Activated T-cell treated with anti-CD3 and anti-CD28 coated beads for 1 hour (primary cell): ENCODE measurements at places on chromosomes 5 and 9.

GRCh38 chr5:95007921-95008597, 276.8 kb downstream of the MCTP1 start:
- no peak for DNase-seq

- DNase-seq: no peak
Measured at GRCh38 chr9:128142061-128142460, 7.2 kb upstream of the LCN2 start.

DNA sequence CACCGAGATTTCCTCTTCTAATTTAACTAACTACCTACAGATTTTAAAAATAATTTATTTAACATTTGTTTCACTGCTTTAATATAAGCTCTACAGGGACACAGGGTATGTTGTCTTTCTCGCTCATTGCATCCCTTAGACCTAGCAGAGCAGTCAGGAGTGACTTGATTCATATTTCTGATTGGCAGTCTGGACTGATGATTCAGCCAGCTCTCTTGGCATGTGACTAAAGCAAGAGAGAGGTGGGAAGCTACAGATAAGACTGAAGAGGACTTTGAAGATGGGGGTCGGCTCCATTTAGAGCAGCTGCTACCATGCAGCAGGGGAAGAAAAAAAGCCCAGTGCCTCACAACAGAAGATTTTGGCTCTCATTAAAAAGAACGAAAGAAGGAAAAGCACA, 173.4 kb upstream of the STK32A start:
- DNase-seq: no peak

- no peak for DNase-seq
Measured at GRCh38 chr9:93297659-93298497, 113.9 kb downstream of the WNK2 start.

- no peak for DNase-seq
Measured at GRCh38 chr9:21994556-21995005, at the start of gene CDKN2B-AS1. Gene CDKN2B-AS1, plus strand, starts transcription at chr9:21994791.

DNA sequence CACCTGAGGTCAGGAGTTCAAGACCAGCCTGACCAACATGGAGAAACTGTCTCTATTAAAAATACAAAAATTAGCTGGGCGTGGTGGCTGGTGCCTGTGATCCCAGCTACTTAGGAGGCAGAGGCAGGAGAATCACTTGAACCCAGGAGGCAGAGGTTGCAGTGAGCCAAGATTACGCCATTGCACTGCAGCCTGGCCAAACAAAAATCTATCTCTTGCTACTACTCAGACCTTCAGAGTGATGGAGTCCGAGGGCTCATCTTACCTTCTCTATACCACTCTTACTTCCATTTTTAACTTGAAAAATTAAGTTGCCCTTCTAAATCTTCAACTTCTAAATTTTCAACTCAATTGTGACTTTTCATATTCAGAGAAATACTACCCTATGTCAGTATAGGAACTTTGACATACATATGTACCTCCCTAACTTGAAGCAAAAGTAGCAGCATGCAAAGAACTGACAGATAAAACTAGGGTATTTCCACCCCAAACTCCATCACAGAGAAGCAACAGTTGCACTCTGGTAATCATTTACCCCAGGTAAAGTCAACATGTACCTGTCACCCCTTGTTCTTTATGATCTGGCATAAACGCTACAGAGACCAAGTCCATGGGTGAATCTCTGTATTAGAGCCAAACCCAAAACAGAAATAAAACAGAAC, 11.4 kb downstream of the ZFAND5 start:
- no peak for DNase-seq

DNA sequence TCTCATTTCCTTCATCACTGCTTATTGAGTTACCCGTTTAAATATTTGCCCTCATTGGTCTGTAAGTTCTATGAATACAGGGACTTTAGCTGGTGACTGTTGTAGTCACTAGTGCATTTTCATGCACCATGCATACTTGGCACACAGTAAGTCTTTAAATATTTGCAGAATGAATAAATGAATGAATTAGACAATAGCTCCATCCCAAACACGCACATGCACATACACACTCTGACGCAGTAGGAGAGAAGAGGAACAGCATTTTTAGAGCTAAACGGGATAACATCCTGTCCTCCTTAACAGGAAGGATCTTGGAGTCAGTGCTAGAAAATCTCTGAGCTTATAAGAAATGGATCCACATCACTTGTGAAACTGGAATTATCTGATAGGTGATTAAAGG, 447.7 kb downstream of the KIF4B start:
- DNase-seq: no peak

DNA sequence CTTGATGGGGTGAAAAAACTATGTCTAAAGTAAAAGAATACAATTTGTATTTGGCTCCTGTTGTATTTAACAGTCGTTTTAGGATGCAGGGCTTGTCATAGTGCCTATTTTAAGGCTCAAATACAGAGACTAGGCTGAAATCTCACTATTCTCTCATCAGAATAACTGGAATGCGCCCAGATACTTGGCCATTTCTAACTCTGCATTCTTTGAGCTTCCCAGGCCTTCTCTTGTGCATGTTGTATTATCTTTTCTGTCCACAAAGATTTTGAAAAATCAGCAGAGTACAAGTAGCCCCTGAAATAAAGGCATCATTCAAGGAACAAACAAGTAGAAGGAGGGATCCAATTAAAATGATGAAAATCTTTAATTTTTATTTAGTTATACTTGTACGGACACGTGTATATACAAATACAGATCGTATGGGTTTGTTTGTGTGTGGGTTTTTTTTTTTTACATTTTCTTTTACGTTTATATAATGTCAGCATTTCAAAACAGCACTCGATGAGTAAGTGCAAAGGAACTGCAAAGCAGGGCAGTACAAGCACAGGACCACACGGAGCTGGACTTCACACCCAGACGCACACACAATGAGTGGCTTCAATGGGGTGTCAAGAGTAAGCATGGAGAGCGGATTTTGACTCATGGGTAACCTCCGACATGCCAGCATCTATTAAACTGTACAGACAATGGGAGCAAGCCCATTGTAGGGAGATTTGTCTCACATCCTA, 294.0 kb downstream of the EFNA5 start:
- DNase-seq: no peak

DNA sequence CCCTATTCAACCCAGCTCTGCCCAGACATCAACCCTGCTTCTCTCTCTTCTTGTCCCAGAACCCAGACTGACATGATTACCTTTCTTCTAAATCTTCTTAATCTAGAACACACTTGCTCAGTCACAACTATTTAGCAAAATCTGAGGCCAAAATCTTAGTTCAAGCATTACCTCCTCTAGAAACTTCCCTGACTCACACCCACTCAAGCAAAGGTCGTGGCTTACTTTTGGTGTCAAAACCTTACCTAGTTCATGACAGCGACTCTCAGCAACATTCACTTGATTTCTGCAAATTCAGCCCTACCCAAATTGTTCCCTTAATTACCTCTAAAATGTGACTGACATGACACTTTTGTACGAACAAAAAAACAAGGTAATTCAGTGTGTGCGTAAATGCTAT, 130.2 kb downstream of the TLE1 start:
- no peak for DNase-seq

GRCh38 chr9:22211588-22212360, 202.7 kb upstream of the CDKN2B start:
- no peak for DNase-seq

DNA sequence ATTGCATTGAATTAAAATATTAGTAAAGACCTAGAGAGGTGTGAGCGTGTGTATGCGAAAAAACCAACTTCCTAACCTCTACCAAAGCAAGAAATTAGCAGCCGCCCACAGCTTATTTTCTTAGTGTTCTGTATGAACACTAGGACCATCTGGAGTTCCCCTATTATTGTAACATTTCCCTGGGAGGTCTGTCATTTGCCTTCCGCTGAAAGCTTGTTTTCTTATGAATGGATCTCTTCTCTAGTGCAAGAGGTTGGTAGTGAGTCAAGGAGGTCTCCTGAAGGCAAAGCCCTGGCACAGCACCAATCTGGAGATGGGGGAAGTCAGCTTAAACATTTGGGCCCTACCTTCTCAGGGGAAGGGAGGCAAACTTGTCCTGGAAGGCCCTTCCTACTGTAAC, 10.8 kb downstream of the TNFSF8 start:
- DNase-seq: no peak
